Activated T-helper 9 cell treated with anti-CD3 and anti-CD28 coated beads, Interleukin-2, amount 50 U/mL, for 16 hours (primary cell): ENCODE measurements at places on chromosomes 2 and 18.

DNA sequence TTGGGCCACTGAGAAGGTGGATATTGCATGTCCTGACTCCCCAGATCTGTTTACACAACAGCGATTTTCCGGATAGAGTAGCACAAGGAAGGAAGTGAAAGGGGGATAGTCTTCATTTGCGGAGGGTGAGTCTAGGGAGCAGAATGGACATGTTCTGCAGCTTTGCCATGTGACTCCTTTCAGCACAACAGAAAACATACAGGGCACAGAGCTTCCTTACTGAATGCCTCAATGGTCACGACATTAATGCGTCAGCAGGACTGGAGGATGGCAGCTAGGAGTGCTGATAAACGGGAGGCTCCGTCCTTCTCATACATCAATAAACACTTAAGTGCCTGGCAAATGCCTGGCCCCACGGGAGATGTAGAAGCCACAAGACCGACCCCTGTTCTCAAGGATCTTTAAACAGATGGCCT lies 163.0 kb downstream of the FAM210A start:
- no peak for DNase-seq

DNA sequence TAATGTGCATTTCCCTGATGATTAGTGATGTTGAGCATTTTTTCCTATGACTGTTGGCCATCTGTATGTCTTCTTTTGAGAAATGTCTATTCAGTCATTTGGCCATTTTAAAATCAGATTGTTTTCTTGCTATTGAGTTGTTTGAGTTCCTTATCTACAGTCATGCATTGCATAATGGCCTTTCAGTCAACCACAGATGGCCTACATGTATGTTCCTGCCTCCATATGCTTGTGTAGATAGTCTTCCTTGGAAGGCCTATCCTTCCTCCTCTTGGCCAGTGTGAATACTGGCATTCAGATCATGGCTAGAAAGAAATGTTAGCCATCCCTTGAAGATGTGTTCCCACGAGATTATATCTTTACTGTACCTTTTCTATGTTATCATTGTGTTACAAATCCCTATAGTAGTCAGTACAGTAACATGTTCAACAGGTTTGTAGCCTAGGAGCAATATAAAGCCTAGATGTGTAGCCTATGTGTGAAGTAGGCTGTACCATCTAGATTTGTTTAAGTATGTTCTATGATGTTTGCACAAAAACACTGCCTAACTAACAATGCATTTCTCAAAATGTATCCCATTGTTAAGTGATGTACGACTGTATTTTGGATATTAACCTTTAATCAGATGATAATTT lies 65.6 kb upstream of the CD302 start:
- no peak for DNase-seq

DNA sequence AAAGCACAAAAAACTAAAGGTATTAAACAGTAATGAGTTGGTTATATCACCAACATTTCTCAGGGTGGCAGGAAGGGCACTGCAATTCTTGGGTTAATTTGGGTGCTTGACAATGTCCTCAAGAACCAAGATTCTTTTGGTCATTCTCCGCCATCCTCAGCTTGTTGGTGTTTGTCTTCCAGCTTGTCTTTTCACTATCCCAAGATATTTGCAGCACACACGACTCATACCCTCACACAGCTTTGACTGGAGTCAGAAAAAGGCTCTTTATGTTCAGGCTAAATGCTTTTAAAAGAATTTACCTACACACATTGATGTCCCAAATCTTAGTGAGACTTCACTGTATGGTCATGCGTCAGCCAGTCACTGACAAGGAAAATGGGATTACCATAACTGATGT lies 12.5 kb downstream of the GREB1L start:
- DNase-seq, result no peak

DNA sequence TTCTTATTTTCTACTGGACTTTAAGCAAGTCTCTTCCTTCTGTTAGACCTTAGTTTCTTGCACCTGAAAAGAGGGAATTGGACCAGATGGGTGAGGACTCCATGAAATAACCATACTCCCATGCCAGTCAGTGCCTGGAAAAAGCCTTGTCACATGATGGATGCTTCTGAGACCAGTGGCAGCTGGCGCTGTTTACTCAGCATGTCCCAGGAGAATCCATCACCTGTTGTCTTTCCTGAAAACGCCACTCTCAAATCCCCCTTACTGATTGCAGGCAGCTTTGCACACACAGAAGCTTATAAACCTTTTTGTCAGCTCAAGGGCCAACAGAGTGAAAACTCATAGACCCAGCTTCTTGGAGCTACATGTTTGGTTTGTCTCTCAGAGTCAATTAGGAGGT lies 117.6 kb downstream of the POLE4 start:
- no peak for DNase-seq

GRCh38 chr2:48693645-48694044 lies 61.9 kb downstream of the LHCGR start:
- DNase-seq, result no peak

DNA sequence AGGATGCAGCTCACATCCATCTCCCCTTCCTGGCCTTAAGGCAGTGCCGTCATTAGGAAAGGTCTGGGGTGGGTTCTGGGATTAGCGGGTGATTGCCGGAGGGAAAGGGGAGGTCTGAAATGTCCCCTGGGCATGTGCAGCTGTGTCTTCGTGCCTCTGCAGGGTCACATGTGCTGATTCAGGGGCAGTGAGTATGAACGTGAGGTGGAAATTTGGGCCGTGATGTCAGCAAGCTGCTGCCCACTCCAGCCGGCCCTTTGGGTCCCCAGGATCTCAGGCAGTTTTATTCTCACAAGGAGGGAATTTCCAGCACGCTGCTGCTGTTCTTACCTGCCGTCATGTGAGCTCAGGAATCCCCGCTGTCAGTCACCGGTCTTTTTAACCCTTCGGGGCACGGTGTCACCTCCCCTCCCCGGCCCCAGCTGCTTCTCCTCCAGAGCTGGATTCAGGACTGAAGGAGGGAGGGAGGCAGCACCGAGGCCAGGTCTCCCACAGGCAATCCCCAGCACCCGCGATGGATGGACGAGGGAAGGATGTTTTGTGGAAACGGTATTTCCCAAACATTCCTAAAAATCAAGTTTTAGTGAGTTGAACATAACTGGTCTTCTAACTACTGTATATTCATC lies 23.5 kb downstream of the GPR35 start:
- no peak for DNase-seq
